SK-N-SH treated with all-trans-retinoic acid at 6 μM for 48 hours (cell line): ENCODE measurements at places on chromosomes 12 and 14.

DNA sequence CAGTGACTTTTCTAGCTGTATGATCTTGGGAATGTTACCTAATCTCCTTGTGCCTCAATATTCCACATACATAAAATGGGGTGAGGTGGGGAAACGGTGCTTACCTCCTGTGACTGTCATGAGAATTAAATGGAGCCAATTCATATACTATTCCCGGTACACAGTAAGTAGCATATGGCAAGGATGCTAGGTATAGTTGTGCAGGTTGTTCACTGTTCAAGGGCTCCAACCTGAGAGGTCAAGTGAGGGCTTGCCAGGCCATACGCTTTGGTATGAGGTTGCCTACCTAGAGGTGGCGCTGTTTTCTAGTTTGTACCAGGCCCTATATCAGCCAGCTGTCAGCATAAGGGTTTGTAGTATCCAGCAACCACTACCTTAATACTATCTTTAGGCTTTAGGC is 3.6 kb upstream of the BATF start:
- ATAC-seq = no peak

DNA sequence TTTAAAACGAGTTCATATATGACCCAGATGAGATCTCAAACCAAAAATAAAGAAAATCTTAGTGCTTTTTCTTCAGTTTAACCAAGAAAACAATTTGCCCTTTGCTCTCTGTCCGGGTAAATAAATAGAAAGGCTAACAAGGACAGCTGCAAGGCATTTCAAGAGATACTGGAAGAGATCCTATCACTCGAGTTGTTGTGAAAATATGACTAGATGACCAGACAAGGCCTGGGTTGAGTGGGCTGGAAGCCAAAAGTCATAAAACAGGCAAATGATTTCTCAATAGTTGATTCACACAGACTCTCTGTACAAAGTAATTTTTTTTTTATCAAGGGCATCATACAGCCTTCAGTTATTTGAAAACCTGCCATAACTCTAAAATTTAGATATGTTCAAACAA is 55.9 kb upstream of the AVPR1A start:
- ATAC-seq = no peak

DNA sequence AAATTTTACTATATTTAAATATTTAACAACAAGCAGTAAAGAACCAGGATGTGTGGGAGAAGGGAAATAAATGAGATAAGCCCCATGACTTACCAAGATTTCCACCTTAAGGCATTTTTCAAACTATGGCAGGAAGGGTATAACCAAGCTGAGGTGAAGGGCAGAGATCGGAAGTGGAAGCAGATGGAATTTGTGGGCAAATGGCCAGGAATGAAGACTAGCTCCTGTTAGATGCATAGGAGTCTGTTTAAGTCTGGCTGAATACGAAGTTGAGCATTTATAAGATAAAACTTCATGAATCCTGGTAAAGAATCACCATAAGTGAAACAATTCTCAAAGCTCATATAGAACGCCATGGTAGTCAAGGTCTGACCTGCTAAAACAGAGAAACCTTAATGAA is 163.5 kb downstream of the DIO2 start:
- peak; percentile 61; the same call in 2 of the 3 replicates for ATAC-seq

- peak; percentile 63 for ATAC-seq
Observed at GRCh38 chr14:85279407-85279806, 250.5 kb upstream of the FLRT2 start.

DNA sequence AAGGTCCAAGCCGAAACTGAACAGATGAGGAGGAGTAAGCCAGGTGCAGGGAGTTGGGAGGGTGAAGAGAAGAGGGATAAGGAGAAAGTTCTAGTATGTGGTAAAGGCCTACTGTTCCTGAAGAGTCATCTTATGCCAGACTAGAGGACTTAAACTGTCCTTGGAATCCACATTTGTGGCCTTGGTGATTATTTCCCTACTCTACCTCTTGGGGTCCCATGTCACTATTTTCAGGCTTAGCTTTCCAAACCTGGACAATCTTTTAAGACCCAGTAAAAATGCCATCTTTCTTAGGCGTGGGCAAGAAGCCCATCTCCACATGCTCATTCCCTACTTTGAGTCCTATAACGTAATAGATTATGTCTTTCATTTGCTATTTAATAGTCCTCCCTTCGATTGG is 40.1 kb upstream of the CRY1 start:
- ATAC-seq = no peak

DNA sequence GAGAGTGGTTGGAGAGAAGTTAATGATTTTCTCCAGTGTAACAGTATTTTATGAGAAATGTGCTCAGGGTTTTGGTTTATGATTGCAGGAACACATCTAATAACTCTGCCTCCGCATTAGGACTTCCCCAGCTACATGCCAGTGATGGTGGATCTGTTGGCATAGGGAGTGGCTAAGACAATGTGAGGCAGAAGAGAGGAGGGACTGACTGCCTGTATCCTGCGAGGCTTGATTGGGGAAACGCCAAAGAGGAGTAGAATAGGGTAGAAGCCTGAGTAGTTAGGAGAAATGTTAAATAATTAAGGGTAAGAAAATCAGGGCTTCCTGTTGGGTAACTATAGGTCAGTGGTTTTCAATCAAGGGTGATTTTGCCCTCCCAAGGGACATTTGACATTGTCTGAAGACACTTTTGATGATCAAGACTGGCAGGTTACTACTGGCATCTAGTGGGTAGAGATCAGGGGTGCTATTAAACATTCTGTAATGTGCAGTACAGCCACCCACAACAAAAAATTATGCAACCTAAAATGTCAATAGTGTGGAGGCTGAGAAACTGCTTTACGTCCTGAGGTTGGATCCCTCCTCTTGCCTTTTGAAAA is 12.8 kb downstream of the TDG start:
- ATAC-seq = no peak

GRCh38 chr14:52233693-52234092 is 33.8 kb upstream of the PTGDR start:
- no peak for ATAC-seq

- ATAC-seq = no peak
Observed at GRCh38 chr12:99981639-99982190, 3.0 kb downstream of the ANKS1B start.

DNA sequence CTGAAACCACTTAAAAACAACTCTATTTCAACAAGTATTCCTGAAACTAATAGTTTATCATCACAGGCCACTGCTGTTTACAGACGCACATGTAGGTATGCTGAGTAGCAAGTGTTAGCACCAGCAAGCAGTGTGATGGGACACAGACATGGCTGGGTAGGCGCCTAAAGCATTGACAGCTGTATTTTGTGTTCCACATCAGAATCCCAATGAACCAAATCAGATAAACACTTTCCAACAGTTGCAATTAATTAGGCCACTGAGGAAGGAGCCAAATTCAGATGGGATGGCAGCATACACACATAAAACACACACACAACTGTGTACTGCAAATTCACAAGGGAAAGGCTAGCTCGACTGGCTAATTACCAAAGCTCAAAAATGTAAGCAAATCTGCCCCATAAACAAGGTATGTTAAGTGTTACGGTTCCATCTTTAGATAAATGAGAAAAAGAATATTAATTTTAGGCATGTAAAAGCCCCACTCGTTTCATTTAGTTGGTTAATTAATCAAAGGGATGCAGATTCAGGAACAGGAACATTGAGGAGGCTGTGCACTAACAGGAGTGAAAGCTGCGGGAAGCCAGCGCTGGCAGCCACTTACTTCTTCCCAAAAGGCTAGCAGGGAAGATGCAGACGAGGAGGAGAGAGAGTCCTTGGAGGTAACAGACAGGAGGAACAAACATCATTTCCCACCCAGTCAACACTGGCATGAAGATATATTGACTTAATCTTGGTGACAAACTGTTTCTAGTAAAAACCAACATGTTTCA is 33.4 kb downstream of the AMN start:
- ATAC-seq = no peak

DNA sequence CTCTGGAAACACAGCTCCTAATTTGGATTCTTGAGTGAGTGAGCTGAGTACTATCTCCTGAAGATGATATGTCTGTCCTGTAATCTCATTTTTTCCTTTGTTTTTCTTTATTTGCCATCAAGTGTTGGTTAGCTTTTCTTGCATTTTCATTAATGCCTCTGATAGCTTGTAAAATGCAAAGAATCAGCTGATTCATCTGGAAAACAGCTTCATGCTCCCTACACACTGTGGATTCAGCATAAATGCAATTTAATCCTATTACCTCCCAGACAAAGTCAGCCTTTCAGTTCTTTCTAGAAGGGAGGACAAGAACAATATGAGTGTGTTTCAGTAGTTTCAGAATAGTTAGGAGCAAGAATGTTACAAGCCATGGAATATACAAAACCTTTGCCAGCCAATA is 79.4 kb downstream of the DACT1 start:
- no peak for ATAC-seq
